ENCODE measurements at places on chromosomes 2 and 18.

- no peak for DNase-seq
These were observed 406.3 kb downstream of the CDH7 start for GRCh38 chr18:66156946-66157687.

- no peak for DNase-seq
These were observed 30.2 kb upstream of the ZEB2 start for GRCh38 chr2:144550084-144550483.

DNA sequence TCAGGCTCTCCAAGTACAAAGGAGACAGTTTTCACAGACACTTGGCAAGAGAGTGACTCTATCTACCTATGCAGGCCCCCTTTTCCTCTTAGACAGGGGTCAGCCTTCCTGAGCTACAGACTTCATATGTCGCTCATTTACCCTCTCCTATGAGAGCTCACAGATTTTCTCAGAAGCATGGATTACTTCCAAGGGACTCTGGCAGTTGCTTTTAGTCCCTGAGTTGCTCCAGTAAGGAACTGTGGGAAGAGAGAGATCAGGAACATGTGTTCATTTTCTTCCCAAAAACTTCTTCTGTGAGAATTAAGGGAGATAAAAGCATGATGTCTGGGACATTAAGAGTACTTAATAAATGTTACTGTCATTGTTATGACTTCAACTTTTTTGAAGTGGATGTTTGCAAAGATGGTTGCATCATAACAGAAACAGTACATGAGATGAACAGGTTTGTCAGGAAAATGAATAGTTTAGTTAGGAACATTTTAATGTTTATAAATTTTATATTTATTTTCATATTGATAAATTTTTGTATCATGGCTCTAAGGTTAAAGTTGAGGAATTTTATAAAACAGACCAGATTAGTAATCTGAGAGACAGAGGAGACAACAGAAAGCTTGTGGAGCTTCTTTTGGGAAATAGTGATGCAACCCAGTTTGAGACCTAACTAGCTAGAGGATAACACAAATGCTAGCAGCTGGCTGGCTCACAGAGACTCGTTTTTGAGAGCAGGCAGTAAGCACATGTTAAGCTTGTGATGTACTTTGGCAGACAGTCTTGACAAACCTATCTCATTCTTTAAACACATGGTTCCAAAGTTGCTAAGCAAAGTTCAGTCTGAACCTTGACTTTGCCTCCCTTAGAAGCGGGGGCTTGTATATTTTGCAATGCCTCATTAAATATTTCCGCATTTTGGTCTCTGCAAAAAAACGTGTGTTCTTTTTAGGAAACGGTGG, 21.7 kb upstream of the UGP2 start:
- no peak for DNase-seq

GRCh38 chr2:3303583-3304406, 73.8 kb downstream of the EIPR1 start:
- peak; percentile 41 for DNase-seq

DNA sequence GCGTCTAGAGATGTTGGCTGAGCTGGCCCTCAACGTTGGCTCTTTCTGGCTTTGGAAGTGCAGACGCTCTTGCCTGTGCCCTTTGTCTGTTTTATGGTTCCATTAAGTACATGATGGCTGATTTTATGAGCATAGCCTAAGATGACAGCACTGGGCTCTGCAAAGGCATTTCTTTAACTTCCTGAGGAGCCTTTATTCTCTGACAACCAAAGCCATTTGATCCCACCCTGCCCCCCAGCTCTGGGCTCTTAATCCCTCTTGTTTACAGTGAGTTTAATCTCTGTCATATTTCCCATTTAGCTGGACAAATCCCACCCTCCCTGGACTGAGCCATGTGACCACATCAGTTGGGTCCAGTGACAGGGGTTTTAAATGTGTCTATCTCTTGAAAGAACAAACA, 195.9 kb downstream of the ACKR3 start:
- no peak for DNase-seq

GRCh38 chr2:139228276-139228675, 448.1 kb upstream of the NXPH2 start:
- no peak for DNase-seq

- DNase-seq = no peak
These were observed 2.1 kb upstream of the HES6 start for GRCh38 chr2:238241970-238242369.

GRCh38 chr2:16238786-16239185, 298.4 kb downstream of the MYCN start:
- DNase-seq = no peak

GRCh38 chr18:62085756-62086155, 101.1 kb downstream of the PIGN start:
- DNase-seq = no peak

DNA sequence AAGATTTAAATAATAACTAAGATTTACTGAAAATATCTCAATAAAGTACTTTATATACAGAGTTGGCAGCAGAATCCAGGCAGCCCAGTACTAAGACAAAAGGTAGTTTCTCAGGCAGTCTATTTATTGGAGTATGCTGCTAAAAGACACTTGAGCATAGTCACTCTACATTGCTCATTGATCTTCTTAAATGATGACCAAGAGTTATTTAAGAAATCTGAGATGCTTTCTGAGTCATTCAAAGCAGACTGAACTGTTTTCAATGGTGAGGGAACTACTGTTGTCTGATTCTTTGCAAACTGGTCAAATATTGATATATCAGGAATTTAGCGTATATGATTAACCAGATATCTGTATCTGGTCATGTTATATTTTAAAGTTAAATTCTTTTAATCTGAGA, 133.6 kb downstream of the PHLPP1 start:
- DNase-seq = no peak

GRCh38 chr2:129793431-129793902, 186.0 kb upstream of the RAB6C start:
- no peak for DNase-seq

GRCh38 chr2:56763683-56764082, 579.9 kb downstream of the CCDC85A start:
- no peak for DNase-seq

- DNase-seq = no peak
These were observed 372.7 kb upstream of the SOX11 start for GRCh38 chr2:5319493-5319892.

DNA sequence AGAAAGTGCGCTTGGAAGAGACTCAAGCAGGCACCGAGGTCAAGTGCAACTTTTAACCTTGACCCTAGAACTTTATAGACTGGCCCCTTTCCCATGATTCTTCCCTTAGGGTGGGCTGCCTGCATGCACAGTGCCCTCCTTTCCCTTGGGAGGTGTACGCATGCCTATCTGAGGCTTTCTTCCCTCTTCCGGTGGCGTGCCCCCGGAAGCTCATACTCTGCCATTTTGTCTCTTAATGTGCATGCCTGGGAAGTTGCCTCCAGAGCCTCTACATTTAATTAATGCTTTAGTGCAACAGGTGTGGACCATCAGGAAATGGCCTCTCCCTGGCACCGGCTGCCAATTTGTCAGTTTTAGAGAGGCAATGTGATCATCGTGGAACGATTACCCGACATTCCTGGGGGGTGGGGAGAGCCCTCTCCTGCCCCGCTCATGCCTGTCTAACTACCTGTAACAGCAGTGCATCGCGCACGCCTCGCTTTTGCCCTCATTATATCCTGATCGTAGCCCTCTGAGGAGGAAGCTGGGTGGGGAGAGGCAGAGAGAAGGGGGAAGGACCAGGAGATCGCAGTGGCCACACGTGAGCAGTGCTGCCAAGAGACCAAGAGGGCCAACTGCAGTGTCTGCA, 194.8 kb downstream of the TFCP2L1 start:
- DNase-seq = no peak

All from activated naive CD8-positive, alpha-beta T cell treated with anti-CD3 and anti-CD28 coated beads, Interleukin-2, amount 50 U/mL, for 16 hours (primary cell).